ENCODE measurements at places on chromosomes 2 and 18.

GRCh38 chr2:85048534-85048933 lies 77.6 kb downstream of the KCMF1 start:
- DNase-seq, result no peak

DNA sequence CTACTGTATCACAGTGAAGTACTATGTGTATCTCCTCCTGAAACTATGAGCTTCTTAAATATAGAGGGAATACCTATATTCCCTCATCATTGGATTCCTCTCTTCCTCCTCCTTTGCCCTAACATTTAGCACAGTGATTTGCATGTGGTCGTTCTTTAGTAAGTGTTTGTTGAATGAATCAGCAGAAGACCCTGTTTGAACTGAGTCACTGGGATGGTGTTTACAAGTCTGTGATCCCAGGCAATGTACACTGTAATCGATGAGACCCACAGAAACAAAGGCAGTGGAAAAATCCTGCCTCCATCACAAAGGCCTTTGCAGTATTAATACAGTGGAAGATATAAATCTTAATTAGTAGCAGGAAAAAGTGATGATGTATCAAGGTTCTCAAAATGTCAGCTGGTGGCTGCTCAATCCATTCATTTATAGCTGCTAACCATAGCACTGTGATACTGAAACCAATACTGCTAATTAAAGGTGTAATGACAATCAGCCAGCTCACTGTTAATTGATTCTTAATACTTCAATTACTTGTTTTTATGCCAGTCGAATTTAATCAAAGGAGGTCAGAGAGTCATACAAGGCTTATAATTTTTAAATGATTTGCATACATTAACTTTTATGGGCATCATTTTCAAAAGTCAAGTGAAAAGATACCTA lies 20.8 kb upstream of the MYO3B start:
- no peak for DNase-seq

GRCh38 chr18:78822171-78822948 lies 157.3 kb upstream of the SALL3 start:
- DNase-seq, result no peak

GRCh38 chr2:119760956-119761275 lies 1.2 kb downstream of the PTPN4 start:
- no peak for DNase-seq

GRCh38 chr2:44946372-44947027 lies 5.0 kb downstream of the SIX3 start:
- DNase-seq, result no peak

All from stimulated activated CD8-positive, alpha-beta memory T cell treated with anti-CD3 and anti-CD28 coated beads, Interleukin-2, amount 100 ng/mL, for 1 hour (primary cell).